ENCODE measurements at places on chromosomes 3 and 15.

GRCh38 chr3:124787476-124788195 lies 57.4 kb downstream of the UMPS start:
- no peak for DNase-seq

DNA sequence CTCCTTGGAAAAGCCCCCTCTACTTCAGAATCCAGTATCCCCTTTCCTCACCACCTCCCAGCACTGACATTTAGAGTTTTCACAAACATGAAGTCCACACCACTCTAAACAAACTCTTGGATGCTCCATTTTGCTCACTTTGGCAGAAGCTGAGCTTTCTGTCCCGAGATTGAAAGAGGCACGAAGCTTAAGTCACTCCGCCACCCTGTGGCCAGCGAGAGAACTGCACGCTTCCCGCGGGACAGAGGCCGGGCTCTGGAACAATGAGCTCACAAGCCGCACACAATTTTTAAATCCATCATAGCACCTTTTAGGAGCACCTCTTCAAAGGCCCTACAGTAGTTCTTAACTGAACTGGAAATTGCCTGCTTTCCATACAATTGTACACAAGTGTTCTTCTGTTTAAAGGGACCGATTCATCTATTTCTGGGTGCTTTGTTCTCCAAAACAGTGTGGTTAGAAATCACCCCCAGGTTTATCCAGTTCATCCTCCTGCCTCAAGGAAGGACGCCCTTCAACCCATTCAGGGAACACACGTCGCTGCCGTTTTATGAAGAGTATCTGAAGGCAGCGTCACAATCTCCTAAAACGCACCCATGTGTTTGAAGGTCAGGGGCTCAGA lies 226.1 kb downstream of the VPS13C start:
- DNase-seq: peak; percentile 46

- no peak for DNase-seq
Measured at GRCh38 chr3:49803465-49804140, 542 bp downstream of the INKA1 start.

DNA sequence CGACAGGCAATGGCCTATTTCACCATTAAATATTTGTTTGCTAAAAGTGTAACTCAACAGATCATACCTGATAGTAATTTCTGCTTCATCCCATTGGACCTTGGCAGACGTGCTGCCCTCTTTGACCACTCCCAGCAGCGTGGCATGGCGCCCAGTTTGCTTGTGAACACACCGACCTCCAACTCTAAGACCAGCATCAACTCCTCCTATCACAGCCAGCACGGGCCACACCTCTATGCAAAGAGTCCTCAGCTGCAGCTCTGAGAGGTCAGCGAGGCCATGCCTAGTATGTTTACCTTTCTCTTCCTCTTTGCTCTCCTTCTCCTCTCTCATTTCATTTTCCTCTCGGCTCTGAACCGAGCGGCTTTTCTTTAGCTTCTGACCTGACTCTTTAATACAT lies 80.6 kb downstream of the FBXL22 start:
- DNase-seq: no peak

GRCh38 chr3:170811928-170812591 lies 57.9 kb downstream of the RPL22L1 start:
- peak; percentile 21 for DNase-seq

DNA sequence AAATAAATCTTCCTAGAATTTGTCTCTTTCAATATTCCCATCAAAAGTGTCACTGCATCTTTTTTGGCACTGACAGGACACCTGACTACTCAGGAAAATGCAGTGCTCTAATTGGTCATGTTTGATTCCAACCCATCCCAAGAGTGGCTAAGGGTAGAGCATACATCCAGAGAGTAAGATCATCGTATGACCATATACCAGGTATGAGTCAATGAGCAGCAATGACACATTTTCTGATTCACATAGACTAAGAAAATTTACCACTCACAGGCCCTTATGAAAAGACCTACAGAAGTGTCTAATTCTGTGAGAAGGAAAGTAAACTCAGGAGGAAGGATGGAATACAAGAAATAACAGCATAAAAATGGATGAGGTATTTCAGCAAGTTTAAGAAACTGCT lies 434.2 kb downstream of the ZIC1 start:
- no peak for DNase-seq

DNA sequence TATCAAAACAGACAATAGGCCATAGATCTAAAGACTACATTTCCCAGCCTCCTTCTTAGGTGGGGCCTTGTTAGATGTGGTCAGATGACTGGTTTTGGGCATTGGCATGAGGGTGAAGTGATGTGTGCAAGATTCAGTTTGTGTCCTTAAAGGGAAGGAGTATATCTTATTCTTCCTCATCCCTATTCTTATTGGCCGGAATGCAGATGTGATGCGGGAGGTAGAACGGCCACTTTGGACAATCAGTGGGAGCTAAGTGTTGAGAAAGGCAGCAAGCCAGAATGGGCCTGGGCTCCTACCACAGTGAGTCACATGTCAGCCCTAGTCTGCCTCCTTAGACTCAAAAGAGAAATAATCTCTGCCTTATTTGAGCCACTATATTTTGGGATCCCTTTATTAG lies 89.8 kb upstream of the MEX3B start:
- DNase-seq: no peak

DNA sequence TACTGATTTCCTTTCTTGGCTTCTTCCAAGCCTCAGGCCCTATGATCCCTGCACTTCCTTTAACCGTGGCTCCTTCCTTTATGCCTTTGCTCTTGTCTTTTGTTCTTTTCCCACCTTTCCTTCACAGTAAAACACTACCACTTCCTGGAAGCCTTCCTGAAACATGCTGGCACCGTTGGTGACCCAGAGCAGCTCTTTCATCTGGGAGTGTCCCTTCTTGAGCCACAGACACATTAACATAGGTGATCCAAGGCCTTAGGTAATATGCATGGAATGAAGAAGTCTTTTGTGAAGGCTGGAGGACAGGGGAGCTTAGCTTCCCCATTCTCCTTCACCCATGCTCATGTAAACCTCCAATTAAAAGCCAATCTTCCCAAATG lies 39.4 kb downstream of the AMOTL2 start:
- no peak for DNase-seq

DNA sequence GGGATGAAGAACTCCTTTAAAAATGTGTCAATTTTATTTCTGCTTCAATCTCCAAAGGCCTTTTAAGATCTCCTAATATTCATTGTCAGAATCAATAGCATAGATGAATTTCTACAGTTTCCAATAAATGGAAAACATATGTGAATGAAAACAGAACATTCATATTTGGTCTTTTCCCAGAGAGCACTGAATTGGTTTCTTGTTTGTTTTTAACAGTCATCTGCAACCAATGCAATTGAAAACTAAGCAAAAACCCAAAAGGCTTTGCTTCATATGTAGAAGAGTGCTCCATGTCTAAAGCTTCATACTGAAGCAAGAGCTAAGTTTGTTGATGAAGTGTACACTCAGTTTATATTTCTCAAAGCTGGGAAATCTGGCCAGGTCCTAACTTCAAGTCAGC lies 426.5 kb upstream of the CDIN1 start:
- no peak for DNase-seq

DNA sequence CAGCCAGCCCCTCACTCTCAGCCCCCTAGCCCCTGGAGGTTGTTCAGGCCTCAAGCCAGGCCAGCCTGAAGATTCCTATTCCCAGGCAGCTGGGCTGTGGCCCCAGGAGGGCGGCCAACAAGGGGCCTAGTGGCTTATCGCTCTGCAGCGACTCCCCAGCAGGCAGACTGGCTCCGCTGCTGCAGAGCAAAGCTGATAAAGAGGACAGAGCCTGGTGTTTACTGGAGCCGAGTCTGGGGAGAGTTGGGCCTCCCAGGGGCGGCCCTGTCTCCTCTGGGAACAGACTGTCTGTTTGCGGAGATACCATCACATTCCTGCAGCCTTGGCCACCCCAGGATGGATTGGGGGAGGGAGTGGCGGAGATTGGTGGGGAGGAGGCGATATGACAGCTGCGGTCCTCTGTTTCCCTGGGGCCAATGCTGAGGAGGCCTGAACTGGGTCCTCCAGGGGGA lies 22.4 kb upstream of the SMAD6 start:
- no peak for DNase-seq

- no peak for DNase-seq
Measured at GRCh38 chr3:134486577-134487041, 752 bp downstream of the CEP63 start.

GRCh38 chr3:186589856-186590579 lies 19.5 kb downstream of the DNAJB11 start:
- DNase-seq: no peak
